ENCODE measurements at places on chromosomes 3 and 15.

DNA sequence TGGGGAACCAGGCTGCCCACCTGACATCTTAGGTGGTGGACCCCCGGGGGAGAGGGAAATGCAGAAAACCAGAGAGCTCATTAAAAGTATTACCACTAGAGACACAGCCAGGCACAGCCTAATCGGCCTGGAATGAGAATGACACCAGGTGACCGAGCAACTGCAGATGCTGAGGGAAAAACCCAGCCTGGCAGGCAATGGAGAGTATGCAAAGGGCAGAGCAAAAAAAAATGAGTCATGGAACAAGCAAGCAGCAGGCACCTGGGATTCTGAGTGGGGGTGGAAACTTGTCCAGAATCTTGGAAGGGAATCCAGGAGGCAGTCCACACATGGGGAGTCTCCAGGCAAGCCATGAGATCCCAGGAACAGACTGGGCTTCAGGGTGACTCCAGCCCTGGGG, 183.7 kb upstream of the LRRN1 start:
- no peaks in the 10 kb centered on the region for H3K27me3 ChIP-seq
- H3K4me3 ChIP-seq, result no peak overlapping the region
- H3K36me3 ChIP-seq, result no peaks in the 10 kb centered on the region
- H3K27ac ChIP-seq, result no peak overlapping the region
- no peak for DNase-seq
- no peaks in the 10 kb centered on the region for H3K4me1 ChIP-seq

DNA sequence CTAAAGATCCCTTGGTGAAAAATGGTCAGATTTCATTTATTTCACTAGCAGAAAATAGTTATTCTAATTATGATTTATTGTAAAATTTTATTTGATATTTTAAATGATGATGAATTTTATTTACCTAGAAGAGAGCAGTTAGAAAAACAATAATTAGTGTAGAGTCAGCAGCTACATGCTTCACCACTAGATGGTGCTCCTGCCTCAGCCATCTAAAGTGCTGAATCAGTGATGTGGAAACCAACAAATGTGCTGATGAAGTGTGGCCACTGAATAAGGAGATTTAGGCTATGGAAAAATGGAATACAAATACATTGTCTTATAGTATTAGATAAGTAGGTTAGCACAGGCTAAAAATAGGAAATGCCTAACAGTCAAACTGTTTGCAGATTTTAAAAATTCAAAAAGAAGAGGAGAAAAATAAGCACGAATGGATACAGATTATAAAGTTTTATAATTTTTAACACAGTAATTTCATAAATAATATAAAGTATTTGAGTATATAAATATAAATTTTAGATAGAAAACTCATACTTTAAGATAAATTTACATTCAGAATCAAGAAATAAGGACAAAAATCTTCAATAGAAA, 109.8 kb downstream of the PPP2R3A start:
- DNase-seq, result peak; percentile 81
- H3K27ac ChIP-seq, result no peak overlapping the region
- H3K4me1 ChIP-seq, result no peaks in the 10 kb centered on the region
- no peaks in the 10 kb centered on the region for H3K27me3 ChIP-seq
- no peak overlapping the region for H3K4me3 ChIP-seq

GRCh38 chr3:158696618-158697017, 24.2 kb upstream of the LXN start:
- no peaks in the 10 kb centered on the region for H3K4me1 ChIP-seq
- H3K36me3 ChIP-seq, result peaks cover 3% of the 10 kb centered on the region
- no peak for DNase-seq
- no peaks in the 10 kb centered on the region for H3K27me3 ChIP-seq

DNA sequence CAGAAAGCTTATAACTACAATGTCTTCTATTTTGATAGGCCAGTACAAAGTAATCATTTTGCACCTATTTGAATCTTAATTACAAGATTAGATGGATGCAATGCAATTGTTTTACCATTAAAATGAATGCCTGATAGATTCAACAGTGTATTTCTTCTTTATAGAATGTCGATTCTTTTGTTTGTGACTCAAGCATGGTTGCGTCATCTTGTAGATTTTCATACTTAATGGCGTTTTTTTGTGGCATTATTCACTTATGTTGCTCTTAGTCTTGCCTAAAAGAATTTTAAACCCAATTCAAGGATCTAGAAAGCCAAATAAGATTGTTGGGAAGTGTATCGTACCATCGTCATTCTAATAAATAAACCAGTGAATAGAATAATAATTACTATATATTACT, 21.4 kb downstream of the ZBTB38 start:
- no peak for DNase-seq
- H3K4me3 ChIP-seq, result no peak overlapping the region
- no peaks in the 10 kb centered on the region for H3K36me3 ChIP-seq
- no peaks in the 10 kb centered on the region for H3K27me3 ChIP-seq

DNA sequence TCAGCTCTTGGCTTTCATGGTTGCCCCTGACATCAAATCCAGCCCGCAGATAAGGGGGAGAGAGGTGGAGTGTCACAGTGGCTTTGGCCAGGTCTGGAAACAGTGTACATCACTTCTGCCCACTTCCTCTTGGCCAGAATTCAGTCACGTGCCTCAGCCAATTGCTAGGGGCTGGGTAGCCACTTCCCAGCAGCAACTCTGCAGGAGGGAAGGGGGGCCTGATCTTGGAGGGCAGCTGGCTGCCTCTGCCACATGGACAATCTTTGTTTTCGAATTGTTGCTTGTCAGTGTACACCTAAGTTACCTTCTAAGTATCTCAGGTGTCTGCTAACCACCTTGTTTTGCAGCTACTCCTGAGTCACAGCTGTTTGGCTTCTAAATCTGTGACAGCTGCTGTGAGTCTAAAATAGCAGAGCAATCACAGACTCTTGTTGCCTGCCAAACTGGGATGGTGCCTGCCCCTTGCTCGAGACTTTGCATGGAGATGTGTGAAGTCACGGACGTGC, 41.0 kb upstream of the LIMD1 start:
- H3K27me3 ChIP-seq, result no peaks in the 10 kb centered on the region
- no peaks in the 10 kb centered on the region for H3K36me3 ChIP-seq
- DNase-seq, result no peak
- H3K4me1 ChIP-seq, result peaks cover 19% of the 10 kb centered on the region
- no peak overlapping the region for H3K4me3 ChIP-seq

DNA sequence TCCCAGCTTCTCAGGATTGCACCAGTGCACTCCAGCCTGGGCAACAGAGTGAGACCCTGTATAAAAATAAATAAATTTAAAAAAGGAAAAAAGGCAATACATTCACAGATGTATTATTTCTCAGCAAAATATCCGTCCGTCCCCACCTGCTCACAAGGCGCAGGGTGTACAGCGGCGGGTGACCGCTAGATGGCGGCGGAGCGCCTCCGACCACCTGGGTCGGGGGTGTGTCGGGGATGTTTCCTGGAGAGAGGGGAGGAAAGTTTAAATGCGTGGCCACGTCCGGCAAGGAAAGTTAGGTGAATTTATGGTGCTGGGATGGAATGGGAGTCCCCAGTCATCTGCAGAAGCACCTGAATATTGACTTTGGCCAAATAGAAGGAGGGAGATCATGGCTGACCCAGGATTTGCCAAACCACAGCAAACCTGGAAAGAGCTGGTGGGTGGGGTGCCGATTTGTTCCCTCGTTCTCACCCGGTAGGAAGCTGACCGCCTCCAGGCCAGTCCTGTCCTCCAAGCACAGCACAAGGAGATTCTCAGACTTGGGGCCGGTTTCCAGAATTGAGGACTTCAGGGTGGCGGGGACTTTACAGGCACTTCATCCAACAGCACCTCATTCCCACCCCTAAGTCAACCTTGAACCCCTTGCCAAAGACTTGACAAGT, 88.3 kb downstream of the TMEM266 start:
- peaks cover 11% of the 10 kb centered on the region for H3K4me1 ChIP-seq
- peaks cover 12% of the 10 kb centered on the region for H3K27me3 ChIP-seq
- DNase-seq, result peak; percentile 67
- no peaks in the 10 kb centered on the region for H3K36me3 ChIP-seq
- H3K27ac ChIP-seq, result no peak overlapping the region
- H3K4me3 ChIP-seq, result no peak overlapping the region

Data from B cell (primary cell).